ENCODE measurements at places on chromosomes 12 and 14. TPM values are rescaled to one million over a fixed set of nuclear protein-coding genes. Genes with fewer than 3 reads are reported as not detected.

DNA sequence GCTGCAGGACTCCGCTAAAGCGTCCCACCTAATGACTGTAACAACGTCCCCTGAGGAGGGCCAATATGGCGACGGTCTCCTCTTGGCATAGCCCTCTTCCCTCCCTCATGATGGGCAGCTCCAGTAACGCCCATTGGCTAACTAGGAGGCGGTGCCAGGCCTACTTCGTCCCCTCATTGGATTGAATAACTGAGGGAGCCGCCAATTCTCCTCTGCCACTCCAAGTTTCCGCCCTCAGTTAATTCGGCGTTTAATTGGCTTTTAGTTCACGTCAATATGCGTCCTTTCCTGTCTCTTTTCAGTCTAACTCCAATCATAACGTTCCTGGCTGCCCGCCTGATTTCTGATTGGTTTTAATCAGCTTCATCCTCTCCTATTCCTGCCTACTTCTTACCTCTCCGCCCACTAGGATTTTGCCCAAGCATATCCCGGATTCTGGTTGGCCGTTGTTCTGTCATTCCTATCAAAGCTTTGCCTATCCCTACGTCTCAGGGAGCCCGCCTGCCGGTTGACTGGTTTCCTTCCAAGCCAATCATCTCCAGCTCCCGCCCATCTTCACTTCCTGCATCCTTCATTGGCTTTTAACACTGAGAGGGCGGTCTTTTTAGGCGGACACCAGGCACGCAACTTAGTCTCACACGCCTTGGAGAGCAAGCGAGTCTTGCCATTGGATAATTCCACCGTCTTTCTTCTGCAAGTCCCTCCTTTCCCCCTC, 430 bp upstream of the SP1 start:
- peak; percentile 100 for DNase-seq

- DNase-seq: no peak
These were observed 59.4 kb upstream of the GZMB start for GRCh38 chr14:24693353-24693737.

DNA sequence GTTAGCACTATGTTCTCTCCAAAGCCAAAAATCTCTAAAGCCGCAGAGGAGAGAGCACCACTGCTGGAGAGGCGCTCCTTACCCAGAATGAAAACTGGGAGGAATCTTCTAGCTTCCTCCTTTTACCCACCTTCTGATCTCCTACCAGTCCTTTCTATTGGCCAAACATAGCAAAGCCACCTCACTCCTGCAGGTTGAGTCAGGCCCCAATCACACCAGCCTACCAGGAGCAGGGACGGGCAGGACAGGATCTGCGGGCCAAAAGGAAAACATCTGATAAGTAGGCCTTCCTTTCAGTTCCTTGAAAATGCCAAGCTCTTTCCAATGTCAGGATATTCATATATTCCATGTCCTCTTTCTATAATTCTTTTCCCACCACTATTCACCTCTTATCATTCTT, 197.7 kb upstream of the CNOT2 start:
- DNase-seq: no peak

GRCh38 chr12:98612696-98613334, 19.3 kb downstream of the SLC25A3 start:
- DNase-seq: no peak

GRCh38 chr12:101876322-101876860, 989 bp upstream of the DRAM1 start:
- peak; percentile 10 for DNase-seq

The PWP1 gene
- 37.9 TPM for polyA plus RNA-seq

DNA sequence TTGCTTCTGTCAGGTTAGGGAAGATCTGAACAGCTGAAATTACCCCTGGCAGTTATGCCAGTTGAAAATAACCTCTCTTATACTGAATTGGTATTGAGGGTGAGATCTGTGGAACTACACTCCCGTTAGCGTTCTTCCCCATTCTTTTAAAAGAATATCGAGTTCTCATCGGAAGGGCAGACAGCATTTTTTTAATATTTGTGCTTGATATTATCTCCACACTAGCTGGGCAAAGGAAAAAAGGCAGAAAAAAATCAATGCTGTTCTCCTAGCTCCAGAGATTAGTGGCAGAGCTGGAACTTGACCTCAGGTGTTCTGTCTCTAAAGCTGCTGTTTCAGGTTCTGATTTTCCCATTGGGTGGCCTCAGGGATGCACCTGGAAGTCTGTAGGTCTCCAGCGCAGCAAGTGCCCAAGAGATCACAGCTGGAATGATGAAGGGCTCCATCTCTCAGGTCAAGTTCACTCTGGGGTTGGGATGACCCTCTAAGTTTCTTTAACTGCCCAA, 67.5 kb downstream of the SLC38A1 start:
- no peak for DNase-seq

DNA sequence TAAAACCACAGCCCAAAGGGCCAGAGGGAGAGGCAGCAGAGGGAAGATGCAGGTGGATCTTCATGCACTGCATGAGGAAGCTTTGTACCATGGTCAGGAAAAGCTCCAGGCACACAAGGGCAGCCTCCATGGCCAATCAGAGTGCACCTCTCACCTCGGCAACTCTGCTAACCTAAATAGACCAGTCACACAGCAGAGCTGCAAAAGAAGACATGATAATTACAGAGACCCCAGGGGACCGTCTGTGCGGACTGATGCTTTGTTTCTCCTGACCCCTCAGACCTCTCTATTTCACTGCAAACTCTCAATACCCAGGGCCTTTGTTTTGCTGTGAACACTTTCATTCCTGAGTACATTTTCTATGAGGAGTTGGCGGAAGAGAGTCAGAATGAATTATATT, 10.7 kb upstream of the TCL1B start:
- DNase-seq: no peak

- no peak for DNase-seq
These were observed 55.9 kb upstream of the TMCC3 start for GRCh38 chr12:94706250-94706661.

- DNase-seq: no peak
These were observed 3.4 kb downstream of the PTHLH start for GRCh38 chr12:27968972-27969623.

The GZMB gene
- polyA plus RNA-seq: 0.40 TPM

The SERPINA10 gene
- not detected for polyA plus RNA-seq

The SOAT2 gene
- 0.24 TPM for polyA plus RNA-seq

DNA sequence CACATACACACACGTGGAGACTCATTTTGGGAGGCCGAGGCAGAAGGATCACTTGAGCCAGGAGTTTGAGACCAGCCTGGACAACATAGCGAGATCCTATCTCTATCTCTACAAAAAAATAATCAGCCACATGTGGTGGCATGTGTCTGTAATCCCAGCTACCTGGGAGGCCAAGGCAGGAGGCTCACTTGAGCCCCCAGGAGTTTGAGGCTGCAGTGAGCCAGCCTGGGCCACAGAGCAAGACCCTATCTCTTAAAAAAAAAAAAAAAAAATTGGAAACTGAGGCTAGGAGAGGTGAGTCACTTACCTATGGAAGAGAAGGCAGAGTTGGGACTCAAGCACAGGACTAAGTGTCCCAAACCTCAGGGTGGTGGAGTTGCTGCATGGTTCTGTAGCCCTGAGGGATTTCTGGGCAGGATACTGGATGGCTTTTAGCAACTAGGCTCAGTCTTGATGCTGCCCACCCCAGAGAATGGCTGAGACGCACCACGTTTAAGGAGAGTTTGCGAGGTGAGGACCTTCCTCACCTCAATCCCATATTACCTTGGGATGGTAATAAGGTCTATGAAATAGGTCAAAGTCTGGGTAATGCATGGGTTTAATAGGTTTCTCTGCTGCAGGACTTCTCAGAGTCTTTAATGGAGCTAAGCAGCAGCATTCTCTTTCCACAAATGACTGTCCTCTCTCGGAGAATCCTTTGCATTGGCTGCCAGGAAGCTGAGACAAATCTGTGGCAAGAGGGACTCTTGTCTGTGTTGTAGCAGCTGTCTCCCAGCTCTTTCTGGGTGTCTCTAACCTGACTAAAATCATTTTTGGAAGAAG, 35.6 kb downstream of the SH2B3 start:
- no peak for DNase-seq

- DNase-seq: no peak
These were observed 268.7 kb downstream of the ZFP36L1 start for GRCh38 chr14:68523989-68524725.

The OAS2 gene
- polyA plus RNA-seq: 3.5 TPM

The OR6C74 gene
- polyA plus RNA-seq: not detected

DNA sequence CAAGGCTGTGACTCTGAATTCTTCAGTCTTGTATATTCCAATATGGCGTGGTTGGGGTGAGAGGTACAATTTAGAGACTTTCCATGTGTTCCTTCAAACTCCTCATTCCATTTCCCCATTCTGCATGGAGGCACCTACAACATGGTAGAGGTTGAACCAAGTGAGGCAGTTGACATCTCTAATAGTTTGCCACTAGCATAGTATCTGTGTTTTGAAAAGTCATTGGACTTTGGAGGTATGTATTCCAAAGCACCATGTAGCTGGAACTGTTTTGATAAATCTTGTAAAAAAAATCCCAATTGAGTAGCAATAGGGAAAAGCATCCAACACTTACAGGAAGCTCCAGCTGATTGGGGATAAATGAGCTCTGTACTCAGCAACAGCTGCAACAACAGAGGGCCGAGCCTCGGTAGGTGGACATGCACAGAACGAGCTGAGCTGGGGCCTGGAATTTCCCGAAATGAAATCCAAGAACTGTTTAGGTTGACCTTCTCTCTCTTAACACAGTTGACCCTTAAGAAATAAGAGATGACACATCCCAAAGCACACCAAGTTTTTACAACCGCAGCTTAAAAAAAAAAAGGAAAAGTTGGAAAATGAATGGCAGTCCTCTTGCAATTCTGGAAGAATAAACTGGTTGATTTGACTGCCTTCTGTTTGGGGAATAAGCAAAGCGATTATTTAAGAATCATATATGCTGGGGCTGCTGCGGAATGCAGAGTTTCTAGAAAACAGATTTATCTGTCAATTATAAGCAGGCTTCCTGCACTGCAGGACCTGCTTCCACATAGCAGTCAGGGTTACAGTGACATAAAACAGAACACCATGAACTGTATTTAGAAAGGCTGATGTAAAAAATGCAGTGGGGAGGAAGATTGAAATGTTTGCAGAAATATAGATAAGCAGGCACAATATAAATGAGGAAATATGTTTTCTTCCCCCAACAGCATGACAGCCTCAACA, 194.6 kb upstream of the KRR1 start:
- DNase-seq: peak; percentile 87

DNA sequence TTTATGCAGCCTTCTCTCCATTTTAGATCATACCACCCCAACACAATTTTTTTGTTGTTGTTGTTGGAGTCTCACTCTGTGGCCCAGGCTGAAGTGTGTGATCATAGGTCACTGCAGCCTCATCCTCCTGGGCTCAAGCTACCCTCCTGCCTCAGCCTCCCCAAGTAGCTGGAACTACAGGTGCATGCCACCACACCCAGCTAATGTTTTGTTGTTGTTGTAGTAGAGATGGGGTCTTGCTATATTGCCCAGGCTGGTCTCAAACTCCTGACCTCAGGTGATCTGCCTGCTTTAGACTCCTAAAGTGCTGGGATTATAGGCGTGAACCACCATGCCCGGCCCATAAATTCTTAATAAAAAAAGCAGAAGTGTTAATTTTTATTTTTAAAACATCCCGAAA, 111.6 kb downstream of the PLXNC1 start:
- DNase-seq: no peak

The SIX1 gene
- polyA plus RNA-seq: 80.4 TPM

The FITM1 gene
- 67.6 TPM for polyA plus RNA-seq

The HECTD4 gene
- 57.5 TPM for polyA plus RNA-seq

- no peak for DNase-seq
These were observed 46.9 kb downstream of the ATXN7L3B start for GRCh38 chr12:74584483-74585062.

- DNase-seq: no peak
These were observed 615 bp downstream of the CDKN1B start for GRCh38 chr12:12717586-12718380.

- no peak for DNase-seq
These were observed 160.7 kb downstream of the PHLDA1 start for GRCh38 chr12:75870878-75871277.

DNA sequence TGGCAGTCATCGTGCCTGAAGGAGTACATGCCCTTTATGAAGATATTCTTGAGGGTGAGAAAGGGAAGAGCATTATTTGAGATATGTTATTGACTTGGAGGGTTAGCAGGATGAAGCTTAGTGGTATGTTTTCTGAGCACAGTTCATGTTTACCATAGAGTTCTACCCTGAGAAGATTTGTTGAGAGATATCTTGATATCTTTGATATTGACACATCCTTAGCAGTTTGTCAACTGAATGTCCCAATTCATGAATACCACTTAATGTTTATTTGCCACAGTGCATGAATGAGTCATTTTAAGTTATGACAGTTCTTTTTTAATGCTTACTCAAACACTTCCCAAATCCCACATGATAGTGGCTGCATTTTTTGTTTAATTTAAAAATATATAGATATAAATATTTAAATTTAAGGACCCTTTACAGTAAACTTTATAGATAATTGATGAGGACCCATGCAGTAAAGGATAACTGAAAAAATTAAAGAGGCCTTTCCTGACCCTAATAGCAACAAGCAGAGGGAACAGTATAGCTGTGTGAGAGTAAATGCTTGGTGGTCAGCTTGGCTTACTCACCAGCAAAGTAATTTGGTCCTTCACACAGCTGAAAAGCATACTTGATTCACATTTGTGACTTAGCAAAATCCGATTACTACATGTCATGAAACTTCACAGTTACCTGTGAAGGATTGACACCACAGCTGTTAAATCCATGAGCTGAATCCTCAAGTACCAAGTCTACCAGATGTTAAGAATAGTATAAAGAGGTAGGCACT, 25.8 kb downstream of the SLC39A9 start:
- DNase-seq: no peak

DNA sequence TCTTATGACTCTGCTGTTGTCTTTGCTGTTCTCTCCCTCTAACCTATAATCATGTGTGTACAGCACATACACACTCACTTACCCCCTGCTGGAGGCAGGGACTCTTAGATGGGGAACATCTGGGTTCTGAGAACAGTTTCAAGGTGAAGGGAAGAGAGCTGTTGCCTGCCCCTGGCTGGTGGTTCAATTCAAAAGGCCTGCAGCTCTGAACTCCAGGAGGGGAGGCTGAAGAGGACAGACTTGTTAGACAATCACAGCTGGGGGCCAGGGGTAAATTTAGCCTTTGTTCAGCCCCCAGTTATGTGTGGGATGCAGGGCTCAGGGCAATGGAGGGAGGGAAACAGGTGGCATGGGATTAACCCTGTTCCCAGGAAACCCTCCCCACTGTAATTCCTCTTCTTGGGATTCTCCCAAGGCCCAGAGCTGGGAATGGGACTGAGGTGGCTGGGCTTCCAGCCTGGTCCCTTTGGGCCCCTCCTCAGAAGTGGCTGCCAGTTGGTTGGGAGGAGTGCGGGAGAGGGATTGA, 1.9 kb downstream of the MYL6B start:
- DNase-seq: no peak
